SK-N-SH (cell line): ENCODE measurements at places on chromosomes 13 and 19. TPM values are rescaled to one million over a fixed set of nuclear protein-coding genes. Genes with fewer than 3 reads are reported as not detected.

ZNF547 gene
- 1.5 and 1.7 TPM in 2 replicates for polyA plus RNA-seq

NCAN gene
- 0.03 and 0.10 TPM in 2 replicates for polyA plus RNA-seq

ZNF837 gene
- polyA plus RNA-seq: 1.2 and 1.6 TPM in 2 replicates

IL11 gene
- 13.2 and 16.1 TPM in 2 replicates for polyA plus RNA-seq

DNA sequence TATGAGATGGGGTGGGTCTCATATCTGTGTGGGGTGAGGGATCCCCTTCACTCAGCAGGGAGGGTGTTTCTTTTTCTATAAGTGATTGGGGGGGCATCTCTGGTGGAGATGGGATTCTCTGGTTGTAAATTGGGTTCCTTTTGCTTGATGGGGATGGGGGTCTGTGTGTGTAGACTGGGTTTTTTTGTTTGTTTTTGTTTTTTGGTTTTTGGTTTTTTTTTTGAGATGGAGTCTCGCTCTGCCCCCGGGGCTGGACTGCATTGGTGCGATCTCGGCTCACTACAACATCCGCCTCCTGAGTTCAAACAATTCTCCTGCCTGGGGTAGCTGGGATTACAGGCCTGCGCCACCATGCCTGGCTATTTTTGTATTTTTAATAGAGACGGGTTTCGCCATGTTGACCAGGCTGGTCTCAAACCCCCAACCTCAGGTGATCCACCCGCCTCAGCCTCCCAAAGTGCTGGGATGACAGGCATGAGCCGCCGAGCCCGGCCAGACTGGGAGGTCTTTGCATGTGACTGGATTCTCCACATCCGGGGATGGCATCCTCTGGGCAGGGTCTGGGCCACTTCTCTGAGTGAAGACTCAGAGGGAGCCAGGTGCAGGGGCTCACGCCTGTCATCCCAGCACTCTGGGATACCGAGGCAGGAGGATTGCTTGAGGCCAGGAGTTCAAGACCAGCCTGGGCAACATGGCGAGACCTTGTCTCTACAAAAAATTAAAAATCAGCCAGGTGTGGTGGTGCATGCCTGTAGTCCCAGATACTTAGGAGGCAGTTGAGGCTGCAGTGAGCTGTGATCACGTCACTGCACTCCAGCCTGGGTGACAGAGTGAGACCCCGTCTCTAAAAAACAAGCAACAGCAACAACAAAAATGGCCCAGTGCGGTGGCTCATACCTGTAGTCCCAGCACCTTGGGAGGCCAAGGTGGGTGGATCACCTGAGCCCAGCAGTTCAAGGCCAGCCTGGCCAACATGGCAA is 799 bp downstream of the MYBPC2 start:
- no peak for DNase-seq

GRCh38 chr13:67048084-67048820 is 181.9 kb downstream of the PCDH9 start:
- no peak for DNase-seq

GRCh38 chr19:16435238-16435917 is 36.4 kb downstream of the EPS15L1 start:
- no peak for DNase-seq

GRCh38 chr13:43331672-43332071 is 308.3 kb downstream of the DNAJC15 start:
- no peak for DNase-seq

DNA sequence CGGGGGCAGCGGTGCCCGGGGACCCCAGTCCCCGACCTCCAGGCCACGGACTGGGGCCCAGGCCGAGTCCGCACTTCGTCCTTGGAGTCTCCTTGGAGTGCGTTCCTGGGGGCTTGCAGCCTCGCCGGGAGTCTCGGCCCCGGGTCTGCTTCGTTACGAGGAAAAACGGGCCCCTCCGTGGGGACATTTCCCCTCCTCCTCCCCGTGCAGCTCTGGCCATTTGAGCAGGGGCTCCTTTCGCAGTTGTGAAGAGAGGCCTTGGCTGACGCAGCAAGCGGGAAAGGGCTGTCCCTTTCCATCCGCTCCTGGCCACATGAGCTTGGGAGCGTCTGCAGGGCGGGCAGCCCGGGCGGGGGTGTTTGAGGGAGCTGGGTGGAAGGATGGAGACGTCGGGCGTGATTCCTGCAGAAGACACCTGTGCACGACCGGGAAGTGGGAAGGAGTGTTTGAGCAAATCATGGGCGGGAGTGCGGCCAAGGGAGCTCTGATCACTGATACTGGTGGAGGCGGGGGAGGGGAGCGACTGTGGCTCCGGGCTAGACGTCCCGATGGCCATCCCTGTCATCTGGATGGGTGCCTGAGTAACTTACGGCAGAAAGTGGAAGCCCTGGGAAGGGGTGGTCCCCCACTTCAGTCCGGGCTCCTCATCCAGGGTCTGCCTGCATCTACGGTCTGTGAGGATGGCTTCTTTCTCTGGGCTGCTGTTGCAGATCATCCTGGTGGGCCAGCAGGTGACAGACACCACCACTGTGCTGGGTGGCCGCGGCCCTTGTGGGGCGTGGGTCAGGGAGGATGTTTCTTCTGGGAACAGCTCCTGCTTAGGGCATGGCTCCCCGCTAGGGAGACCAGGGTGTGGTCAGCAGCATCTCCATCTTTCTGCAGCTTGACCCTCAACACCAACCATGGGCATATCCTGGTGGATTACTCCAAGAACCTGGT is 736 bp downstream of the GPI start:
- DNase-seq: peak; percentile 67

GRCh38 chr13:44219577-44220548 is 153.8 kb upstream of the SERP2 start:
- no peak for DNase-seq

- no peak for DNase-seq
Observed at GRCh38 chr13:28049880-28050875, 50.2 kb downstream of the FLT3 start.

- no peak for DNase-seq
Observed at GRCh38 chr13:35378939-35379338, 97.5 kb downstream of the MAB21L1 start.

DNA sequence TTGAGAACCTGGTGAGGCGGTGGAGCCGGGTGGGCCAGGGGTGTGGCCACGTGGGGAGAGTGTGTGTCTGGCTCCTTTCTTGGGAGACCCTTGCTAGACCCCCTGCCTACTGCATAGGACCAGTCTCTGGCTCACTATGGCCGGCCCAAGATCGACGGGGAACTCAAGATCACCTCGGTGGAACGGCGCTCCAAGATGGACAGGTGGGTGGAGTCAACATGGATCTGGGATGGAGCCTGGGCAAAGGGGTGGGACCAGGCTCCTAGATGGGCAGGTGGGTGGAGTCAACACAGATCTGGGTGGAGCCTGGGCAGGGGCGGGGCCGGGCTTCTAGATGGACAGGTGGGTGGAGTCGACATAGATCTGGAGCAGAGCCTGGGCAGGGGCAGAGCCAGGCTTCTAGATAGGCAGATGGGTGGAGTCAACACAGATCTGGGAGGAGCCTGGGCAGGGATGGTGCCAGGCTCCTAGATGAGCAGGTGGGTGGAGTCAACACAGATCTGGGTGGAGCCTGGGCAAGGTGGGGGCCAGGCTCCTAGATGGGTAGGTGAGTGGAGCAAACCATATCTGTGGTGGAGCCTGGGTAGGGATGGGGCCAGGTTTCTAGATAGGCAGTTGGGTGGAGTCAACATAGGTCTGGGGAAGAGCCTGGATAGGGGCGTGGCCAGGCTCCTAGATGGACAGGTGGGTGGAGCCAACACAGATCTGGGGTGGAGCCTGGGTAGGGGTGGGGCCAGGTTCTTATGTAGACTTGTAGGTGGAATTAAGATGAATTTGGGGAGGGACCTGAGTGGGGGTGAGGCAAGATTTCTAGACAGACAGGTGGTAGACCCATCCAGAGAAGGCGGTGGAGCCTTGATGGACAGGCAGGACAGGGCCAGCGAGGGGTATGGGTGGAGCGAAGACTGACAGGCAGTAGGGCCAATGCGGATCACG is 56.5 kb downstream of the VAV1 start:
- no peak for DNase-seq

DNA sequence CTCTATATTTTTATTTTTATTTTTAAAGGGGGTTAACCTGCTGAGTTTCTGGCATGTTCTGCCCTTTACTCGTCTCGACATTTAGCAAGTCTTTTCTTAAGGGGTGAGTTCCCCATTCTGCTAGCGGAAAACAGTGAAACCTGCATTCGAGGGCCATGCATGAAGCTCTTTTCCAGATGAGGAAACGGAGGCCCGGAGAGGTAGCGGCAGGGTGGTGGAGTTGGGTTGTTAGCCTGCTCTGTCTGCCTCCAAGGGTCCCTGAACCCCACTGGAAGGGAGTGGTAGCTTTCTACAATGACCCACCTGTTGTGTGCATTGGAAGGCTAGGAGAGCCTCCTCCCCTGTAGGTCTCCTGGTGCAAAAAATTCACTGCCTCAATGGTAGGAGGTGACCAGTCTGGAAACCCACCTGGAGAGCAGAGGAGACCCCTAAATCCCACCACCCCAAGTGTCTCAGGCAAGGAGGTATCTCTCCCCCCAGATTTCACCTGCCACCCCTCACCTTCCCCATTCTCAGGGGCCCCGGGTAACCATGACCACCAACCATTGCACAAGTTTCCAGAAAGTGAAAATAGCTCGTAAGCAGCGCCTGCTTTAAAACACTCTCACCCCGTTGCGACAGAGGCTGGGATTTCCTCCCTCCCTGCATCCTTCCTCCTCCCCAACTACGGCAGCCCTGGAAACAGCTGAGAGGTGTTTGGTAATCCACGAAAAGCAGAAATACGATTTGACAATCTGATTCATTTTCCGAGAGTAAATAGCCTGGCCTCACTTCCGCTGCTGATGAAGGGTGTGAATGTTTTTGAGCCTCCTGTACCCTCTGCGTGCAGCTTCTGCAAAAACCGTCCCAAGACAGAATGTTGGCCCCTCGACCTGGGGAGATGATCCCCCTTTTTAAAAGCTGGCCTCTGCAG is 3.5 kb downstream of the KLF2 start:
- no peak for DNase-seq

DNA sequence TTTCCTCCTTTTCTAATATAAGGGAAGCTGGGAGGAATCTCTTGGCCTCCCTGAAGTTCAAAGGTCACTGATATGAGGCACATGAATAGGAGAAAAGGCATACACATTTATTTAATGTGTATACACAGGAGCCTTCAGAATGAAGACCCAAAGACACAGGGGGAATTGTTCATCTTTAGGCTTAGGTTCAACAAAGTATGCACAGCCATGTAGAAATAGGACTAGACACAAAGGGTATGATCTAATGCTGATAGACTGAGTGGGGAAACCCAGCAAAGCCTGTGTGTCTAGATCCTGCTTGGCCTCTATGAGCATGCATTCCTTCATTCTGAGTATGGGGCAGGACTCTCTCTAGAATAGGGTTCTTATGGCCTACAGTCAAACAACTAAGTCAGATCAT is 177.1 kb upstream of the RFC3 start:
- no peak for DNase-seq

DNA sequence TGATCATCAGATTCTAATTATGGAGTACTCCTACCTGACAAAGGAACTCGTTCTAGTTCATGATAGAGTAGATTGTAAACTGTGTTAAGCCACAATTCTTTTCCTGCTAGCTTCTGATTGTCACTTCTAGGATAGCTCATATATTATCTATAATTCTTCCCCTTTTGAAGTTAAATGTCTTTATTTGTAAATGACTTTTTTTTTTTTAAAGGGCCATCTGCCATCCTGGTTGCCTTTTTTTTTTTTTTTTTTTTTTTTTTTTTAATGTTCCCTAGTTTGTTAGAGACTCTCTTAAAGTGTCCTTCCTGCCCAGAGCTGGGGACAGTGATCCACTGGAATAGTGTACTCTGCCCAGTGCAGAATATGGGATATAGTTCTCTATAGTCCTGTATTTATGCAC is 4.3 kb downstream of the CHAMP1 start:
- no peak for DNase-seq

DNA sequence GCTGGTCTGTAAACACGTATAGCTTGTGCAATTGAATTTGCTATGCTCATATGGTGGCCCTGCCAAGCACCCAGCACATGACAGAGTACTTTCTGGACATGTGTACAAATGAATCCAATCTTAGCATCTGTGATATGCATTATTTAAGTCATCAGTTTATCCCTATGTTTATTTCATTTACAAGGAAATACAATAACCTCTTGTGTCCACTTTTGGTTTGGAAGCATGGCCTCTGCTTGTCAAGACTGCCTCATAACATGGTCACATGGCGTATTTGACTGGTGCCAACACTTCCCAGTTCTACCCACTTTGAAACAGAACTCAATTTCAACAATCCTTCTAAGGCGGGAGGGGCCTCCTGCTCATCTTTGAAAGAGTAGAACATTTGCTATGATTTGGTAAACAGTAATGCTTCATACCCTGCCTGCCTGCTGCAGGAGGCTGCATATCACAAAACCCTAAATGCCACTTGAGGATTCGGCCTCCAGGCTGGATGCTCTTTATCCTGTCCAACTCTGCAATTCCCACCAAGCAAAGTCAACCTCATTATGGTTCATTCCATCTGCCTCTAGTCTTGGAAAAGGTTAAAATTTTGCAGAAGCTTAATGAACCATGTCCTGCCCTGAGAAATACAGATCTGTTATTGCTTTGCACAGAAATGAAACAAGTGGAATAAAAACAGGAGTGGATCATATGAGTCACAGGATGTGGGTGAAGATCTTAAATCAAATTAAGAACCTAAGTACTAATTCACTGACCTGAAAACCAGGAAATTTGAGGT is 151.3 kb downstream of the CYSLTR2 start:
- DNase-seq: no peak

GRCh38 chr13:90800082-90800746 is 547.3 kb upstream of the MIR17HG start:
- peak; percentile 59 for DNase-seq

DNA sequence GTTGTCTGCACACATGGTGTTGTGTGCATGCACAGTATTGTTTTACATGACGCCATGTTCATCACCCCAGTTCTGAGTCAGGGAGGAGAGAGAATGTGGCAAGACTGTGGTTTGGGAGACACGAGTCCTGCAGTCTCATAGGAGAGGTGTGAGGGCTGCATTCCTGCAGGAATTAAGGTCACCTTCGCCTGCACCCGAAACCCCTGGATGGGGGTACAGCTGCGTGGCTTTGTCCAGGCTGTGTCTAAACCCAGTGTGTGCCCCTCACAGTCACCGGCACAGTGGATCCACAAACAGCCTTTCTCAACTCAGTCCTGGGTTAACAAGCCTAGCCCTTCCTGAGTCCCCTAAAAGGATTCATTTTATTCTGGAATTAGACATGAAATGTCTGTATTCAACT is 5.7 kb downstream of the ADPRHL1 start:
- DNase-seq: no peak

DNA sequence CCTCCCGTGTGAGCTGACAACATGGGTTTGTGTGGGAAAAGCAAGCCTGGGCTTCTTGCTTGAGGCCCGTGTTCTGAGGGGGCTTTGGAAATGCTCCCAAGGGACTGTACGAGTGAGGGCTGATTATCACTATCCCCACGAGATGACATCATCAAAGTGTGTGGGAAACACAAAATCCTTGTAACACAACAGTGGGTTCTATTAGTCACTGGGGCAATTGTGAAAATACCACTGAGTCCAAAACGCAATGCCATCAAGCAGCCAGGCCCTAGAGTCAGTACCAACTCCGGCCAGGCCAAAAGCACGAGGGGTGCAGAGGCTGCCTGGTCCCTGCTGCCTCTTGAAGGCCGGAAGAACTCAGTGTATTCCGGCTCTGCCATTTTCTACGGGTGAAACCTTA is 29.6 kb downstream of the CAPS start:
- no peak for DNase-seq
